T-cell (primary cell): ENCODE measurements at places on chromosomes 2 and 18.

DNA sequence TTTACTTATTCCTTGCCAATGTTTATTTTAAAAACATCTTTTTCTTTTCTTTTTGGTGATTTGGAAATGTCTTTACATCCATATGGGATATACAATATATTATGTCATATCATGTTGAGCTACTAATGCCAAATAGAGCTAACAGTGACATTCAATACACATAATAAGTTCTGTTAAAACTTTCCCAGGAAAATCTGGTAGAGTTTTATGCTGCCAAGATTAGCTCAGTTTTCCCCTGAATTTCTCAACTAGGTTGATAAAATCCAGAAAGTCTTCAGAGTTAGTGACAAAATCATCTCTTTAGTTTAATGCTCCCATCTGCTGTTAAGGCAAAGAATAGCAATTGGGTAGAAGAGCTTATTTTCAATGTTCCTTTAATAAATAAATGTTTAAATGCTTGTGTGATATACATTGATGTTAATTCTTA lies 9.9 kb downstream of the COL3A1 start:
- no peak for DNase-seq

DNA sequence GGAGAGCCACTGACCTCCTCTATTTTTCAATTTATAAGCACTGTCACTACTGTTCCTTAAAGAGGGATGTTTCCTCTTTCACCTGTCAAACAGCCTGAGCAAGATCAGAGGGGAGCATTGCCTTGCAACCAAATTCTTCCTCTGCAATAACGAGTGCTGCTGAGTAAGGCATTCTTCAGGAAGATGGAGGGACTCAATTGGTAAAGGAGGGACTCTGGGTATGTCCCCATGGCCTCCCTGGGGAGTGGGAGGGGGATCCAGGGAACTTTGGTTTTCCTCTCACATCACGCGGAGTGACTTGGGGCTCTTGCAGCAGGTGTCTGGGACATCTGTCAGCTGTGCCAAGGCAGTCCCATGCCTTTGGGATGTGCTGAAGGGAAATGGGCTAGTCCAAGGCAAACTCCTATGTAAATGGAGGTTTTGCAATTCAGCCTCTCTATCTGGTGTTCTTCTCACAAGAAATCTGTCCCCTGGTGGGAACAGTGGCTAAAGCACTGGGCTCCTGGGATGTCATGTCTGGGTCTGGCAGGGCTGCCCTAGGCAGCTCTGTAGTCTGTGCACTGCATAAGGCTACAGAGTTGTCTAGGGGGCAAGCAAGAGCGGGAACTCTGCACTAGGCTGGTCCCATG lies 14.4 kb upstream of the HES6 start:
- no peak for DNase-seq

GRCh38 chr2:207772081-207772843 lies 2.6 kb upstream of the FZD5 start:
- no peak for DNase-seq

- no peak for DNase-seq
These were observed 111.3 kb upstream of the SIX2 start for GRCh38 chr2:45120546-45120945.

DNA sequence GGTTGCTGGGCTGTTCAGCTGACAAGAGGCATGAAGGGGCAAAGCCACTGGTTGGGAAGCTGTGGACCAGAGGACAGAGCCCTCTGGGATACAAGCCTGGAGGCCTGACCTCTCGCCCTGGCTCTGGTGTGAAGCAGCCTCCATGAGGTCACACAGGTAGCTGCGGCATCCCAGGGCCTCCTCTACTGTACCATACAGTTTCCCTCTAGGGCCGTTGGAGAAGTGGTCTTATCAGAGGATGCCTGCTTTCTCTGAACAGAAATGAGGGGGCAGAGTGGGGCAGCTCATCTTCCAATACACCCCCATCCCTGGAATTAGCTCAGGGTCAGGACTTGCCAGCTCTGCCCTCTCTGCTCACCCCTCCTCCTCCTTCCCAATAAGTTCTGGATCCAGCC lies 135.1 kb upstream of the SMAD2 start:
- DNase-seq = no peak

GRCh38 chr2:240310201-240310600 lies 125.3 kb upstream of the GPC1 start:
- DNase-seq = no peak

- DNase-seq = no peak
These were observed 182.2 kb upstream of the CDH2 start for GRCh38 chr18:28359176-28359575.

DNA sequence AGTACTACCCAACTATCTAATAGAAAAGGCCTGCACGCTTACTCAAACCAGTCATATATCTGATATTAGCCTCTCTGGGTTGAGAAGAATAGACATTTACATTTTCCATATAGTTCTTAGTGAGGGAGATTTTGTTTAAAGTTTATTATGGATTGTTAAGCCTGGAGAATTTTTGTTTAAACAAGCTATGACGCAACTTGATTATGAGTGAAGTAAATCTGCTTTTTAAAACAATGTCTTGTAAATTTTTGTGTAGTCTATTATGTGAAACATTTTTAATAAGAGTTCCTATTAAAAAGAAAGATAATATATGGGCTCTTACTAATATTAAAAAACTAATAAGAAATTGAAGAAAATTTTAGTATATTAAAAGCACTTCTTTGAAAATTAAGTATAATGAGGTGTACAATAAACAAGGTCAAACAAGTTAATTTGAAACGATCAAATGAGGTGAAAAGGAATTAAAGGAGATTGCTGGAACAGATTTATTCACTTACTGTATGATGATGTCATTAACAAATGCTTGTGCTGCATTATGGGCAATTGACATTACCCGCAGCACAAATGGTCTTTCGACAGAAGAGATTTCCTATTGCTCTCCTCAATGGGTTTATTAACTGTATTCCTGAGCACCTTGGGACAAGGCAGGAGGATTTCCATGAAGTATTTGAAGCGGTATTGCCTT lies 229.2 kb upstream of the SMIM21 start:
- no peak for DNase-seq
